ENCODE measurements at places on chromosomes 5 and 9.

- DNase-seq = no peak
Observed at GRCh38 chr9:93558503-93558902, 17.9 kb upstream of the PHF2 start.

DNA sequence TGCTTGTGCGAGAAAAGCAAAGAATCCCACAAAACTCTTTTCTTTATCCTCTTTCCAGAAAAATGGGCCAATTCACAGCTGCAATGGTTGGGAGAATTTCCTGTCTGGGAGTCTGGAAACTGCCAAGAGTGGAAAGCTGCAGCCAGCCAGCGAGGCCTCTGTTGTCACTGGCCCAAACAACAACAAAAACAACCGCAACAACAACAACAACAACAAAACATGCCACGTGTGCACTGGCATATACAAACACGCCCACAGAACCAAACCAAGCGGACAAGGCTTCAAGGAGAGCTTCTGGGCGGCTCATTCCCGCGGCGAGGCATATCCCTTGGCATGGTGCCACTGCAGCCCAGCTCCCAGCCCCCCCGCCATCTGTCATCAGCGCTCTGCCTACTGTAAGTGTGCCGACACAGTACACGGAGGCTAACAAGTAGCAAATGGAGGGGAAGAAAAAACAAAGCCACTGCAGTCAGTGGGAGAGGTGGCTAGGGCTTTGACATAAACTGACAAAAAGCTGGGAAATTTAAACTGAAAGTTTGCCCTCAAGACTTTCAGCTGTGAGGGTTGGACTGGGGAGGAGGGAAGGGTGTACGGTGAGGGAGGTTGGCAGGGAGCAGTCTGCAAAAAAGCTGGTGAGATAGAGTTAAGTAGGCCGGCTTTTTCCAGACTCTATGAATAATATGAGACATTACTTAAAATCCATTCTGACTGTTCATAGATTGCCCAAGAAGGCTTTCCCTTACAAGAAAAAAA, 165.0 kb upstream of the ZNF462 start:
- no peak for DNase-seq

DNA sequence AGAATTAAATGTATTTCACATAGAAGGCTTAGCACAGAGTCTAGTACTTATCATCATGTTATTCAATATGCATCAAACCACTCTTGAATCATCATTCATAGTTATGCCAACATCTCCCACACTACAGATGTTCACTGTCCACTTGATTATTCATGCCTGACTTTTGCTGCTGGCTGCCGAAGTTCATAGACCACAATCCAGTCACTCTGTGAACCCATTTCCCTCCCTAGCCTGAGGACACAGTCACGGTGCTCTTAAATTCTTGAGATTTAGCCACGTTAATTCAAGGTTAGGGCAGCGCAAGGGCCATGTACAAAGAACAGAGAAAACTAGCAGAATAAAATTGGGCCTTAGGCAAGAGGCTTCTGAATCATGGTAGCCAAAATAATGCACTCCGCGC, 32.4 kb downstream of the ABCA1 start:
- no peak for DNase-seq

DNA sequence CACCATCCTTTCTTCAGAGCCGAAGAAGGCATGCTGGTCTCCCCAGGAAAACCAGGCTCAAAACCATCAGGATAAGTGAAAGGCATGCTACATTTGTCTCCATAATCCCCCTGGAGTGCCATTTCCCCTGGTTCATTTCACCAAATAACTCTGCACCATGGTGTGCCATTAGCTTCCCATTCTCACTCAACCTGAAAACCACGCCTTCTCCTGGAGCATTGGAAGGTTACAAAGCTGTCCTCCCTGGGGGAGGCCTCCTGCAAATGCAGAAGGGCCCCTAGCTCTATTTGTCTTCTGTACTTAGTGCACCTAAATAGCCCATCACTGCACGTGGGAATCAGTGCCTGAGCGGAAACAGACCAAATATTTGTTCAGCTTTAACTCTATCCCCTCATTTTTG, 90.2 kb upstream of the ICE1 start:
- no peak for DNase-seq

GRCh38 chr9:130498298-130498917, 53.6 kb downstream of the ASS1 start:
- no peak for DNase-seq

DNA sequence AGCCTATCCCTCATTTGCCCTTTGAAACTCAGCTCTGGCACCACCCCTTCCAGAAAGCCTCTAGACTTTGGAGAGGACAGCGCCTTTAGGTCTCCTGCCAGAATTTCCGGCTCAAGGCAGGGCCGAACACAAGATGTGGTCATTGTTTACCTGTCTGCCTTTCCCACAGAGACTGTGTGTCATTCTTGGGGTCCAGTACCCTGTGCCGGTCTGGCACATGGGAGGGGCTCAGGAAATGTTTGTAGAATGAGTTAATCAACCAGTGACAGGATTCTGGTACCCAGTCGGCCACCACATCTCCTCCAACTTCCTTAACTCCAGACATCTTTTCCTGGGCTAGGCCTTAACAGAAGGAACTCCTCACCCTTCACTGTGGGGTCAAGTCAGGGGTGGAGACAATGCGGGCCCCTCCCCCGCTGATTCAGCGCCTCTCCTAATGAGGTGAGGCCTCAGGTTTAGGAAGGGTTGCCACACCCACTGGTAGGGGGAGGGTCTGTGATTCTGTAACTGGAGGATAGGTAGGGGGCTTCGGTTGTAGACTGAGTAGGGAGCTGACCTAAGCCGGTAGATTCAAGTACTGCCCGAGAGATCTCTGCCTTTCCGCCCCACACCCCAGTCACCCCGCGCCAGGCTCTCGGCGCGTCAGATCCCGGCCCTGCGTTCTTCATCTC, 29.3 kb downstream of the PCDH1 start:
- no peak for DNase-seq

- DNase-seq = no peak
Observed at GRCh38 chr5:176396330-176396729, 7.8 kb downstream of the HIGD2A start.

DNA sequence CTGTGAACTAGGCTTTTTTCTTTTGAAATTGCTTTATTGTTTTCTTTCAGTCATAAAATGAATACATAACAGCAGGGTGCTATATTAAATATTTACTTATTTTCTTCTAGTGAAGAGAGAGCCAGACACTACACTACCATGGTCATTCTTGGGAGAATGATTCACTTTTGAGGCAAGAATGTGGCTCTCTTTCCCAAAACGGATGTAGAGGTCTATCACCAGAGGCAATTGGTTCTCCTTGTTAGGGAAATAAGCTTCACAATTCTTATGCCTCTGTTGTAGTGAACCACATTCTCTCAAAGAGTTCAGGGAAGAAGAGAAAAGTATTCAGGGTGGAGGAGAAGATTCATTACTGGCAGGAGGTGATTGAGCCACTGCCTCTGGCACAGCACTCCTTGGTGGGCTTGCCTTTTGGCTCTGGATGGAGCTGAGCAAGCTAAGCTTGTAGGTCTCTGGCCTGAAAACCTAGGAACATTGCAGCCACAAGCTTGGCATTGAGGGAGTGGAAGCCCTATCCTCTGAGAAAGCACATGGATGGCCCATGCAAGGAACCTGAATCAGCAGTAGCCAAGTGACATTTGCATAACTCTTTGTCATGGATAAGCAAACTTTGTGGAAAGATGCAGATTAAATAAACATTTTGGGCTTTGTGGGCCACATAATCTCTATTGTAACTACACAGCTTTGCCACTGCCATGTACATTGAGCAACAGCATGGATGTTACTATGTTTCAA, 179.0 kb upstream of the TNC start:
- DNase-seq = no peak

DNA sequence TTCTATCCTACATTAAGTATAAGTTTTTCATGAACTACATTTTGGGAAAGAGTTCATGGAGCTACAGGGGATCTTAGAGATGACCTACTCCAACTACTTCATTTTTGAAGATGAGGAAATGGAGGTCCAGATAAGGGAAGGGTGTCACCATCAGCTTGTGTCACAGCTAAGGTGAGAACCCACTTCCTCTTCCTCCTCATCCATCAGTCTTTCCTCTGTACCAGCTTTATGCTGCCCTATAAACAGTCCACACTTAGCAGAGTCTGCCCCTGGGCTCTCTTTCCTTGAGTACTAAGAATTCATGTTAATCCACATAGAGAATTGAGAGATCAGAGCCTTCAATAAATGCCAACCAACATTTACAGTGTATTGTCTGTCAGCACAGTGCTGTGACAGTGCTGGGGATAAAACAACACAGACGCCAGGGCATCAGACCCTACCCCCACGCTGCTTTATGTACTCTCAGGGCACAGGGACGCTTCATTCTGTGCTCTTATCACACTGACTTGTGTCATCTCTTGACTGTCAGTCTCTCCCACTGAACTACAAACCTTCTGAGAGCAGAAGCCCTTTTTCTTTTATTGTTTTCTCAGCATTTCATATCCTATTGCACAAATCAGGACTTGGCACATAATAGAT, 22.1 kb downstream of the ADRB2 start:
- no peak for DNase-seq

DNA sequence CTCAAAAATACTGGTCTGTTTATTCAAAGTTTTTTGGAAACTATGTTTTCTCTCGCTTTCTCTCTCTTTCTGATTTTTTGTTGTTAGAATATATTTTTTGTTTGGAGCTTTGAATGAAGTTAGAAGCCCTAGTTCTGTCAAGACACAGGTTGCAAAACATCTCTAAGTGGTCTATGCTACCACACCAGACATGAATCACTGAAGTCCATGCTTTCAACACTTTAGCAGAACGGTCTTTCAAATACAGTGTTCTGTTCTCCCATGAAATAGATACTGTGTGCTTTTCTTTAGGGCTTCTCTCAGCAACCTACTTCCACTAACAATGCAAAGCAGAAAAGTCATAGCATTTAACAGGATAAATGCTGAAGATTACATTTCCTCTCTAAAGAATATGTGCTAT, 392.5 kb downstream of the TMEM167A start:
- no peak for DNase-seq

DNA sequence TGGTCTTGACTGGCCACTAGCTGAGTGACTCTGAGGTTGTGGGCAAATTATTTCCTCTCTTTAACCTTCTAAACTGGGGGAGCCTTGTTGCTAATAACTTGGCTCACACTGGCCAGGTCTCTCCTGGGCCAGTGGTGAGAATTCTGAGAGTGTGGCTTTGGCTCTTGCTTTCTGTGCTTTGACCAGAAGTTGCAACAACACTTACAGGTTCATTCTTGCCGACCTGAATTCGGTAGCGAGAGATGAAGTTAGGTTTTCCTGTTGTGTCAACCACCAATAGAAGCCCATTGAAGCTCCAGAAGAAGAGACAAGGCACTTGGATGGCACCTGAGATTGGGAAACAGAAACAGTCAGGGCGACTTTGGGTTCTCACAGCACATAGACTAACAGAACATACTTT, 19.8 kb downstream of the FAXDC2 start:
- no peak for DNase-seq

DNA sequence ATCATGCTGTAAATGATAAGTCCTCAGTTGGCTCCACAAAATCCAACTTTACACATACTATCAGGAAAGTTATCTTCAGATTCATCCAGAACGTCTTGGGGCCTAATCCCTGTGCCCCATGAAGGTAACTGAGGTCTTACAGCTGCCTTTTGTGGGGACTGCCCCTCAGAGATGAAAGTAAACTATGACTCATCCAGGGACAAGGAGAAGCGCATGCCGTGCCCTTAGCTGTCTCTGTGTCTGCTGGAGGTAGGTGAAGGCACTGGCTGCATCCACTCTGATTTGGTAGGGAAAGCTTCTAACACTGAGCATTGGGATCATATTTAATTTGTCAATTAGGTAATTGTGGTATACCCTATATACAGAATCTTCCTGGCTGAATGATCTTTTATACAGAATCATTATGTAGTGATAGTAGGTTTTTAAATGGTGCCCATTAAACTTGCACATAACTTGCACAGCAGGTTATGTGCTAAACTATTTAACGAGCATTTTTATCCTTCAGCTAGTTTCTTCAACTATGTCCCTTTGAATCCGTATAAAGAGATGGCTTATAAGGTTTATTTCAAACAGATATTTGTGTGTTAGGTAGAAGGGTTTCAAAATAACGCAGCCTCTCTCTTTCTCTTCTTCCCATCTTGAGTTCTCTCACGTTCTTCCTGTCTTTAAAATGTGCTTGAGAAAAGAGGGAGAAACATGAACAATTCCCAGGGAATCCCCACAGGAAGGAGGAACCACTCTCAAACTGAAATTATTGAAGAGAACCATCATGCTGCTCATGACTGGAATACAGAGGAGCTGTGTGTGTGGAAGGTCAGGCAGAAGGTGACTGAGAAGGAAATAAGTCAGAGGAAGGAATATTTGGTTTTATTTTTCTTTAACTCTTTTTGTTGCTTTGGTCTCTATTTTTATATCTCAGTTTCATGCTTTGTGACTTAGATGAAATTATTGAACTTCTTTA, 250.9 kb downstream of the CD180 start:
- no peak for DNase-seq

- DNase-seq = no peak
Observed at GRCh38 chr5:38259809-38260160, 1.4 kb downstream of the EGFLAM start.

DNA sequence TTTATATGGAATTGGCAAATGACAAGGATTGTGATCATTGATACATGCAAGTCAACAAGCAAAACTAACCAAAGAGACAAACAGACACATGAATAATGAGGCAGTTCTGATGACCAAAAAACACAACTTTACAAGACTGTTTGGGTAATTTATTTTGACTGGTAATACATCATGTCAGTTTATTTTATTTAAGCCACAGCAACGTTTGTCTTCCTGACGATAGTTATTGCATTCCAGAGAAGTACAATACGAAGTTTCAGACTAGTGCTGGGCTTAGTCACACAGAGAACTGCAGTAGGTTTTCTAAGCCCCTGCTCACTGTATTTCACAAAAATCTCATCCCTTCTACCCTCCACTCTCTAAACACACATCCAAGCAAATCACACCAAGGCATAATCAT, 514.2 kb downstream of the RAB3C start:
- DNase-seq = no peak

DNA sequence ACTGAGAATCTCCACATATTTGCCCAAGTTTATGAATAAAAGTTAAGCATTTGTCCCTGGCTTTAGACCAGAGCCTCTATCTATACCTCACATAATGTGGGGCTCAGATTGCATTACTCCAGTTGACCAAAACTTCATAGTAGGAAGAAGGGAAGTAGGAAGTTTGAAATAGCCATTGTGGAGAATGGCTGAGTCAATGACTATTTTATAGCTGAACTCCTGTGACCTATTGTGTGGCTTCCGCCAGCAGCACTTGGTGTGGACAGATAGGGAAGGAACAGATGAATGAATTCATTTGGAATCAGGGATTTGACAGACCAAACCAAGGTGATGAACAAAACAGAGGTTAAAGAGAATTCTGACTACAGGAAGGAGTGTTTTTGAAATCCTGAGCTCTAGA, 92.9 kb upstream of the LPAR1 start:
- no peak for DNase-seq

- DNase-seq = no peak
Observed at GRCh38 chr9:117060963-117061362, 353.9 kb downstream of the ASTN2 start.

DNA sequence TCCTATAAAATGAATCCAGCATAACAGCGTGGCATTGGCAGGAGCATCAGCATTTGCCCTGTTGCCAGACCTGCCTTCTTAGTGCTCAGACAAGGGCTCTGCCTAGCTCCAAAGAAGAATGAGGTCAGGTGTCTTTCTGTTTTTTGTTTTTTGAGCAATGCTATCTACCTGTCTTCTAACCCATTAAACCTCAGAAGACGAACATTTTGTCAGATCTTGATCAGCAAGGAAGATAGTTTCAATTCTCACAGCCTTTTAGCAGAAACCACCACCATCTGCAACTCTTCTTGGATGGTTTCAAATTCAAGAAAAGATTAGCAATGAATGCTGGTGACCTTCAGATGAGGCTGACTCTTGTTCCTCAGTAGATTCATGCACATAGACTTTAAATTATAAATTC, 103.5 kb upstream of the IQGAP2 start:
- no peak for DNase-seq
